Activated T-cell treated with anti-CD3 and anti-CD28 coated beads, Interleukin-2, amount 50 U/mL, for 72 hours (primary cell): ENCODE measurements at places on chromosomes 1 and 21.

DNA sequence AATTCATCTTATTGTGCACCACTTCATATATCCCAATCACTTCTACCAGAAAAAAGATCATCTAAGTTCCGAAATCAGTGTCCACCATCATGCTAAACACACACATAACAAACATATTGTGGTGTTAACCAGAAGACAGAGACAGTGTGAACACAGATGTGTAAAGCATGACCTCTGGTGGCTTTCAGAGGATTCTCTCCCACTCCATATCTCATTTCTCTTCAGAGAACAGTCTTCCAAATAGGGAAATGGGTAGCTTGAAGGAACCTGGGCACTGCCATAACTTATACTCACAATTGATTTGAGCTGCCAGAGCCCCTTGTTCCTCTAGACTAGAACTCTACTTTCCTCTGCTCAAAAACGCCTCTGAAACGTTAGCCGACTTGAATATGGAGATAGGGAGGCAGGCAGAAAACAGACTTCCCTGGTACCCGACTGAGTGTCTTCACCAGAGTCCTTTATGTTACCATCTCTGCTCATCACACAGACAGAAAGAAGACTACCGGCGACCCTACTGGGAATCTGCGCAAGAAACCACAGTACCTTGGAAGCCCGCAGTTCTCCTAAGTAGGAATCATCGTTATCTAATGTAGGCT is 1.8 kb upstream of the ELAPOR1 start:
- no peak for DNase-seq

- no peak for DNase-seq
These were observed 81.3 kb downstream of the SASS6 start for GRCh38 chr1:100051401-100051800.

GRCh38 chr1:209627027-209627731 is 25.0 kb downstream of the LAMB3 start:
- no peak for DNase-seq

- DNase-seq, result no peak
These were observed 2.6 kb upstream of the SLC30A1 start for GRCh38 chr1:211581526-211581925.

DNA sequence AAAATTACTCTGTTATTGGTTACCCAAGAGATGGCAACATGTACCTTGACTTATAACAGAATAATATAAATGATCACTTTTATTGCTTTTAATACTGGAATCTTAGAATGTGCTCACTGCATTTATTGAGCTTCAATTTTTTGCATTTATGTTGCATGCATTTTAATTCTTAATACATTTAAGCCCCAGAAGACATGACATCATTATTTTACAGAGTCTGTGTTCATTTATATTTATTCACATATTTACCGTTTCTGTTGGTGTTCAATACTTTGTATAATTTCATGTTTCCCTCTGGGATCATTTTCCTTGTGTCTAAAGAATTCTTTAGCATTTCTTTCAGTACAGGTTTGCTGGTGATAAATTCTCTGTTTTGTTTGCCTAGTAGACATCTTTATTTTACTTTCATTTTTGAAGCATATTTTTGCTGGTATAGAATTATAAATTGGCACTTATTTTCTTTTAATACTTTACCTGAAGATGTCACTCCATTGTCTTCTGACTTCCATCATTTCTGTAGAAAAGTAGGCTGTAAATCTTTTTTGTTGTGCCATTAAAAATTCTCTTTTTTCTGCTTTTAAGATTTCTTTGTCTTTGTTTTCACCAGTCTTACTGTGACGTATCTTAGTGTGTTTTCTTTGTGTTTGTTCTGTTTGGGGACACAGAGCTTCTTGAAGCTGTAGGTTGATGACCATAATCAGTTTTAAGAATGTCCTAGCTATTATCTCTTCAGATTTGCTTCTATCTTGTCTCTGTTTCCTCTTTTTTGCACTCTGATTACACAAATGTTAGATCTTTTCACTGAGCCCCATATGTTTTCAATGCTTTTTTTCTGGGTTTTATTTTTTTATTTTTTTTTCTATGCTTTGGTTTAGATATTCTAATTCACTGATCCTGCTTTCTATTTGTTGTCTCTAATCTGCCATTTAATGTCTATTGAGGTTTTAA is 26.9 kb downstream of the DISP3 start:
- no peak for DNase-seq

- no peak for DNase-seq
These were observed 51.4 kb downstream of the CDC7 start for GRCh38 chr1:91552091-91552490.

GRCh38 chr1:76048219-76048618 is 26.3 kb upstream of the ST6GALNAC3 start:
- DNase-seq, result no peak

GRCh38 chr1:1630191-1630964 is 1.6 kb upstream of the MMP23B start:
- peak; percentile 96 for DNase-seq

- peak; percentile 29 for DNase-seq
These were observed 3.2 kb upstream of the ARTN start for GRCh38 chr1:43930168-43930948.

DNA sequence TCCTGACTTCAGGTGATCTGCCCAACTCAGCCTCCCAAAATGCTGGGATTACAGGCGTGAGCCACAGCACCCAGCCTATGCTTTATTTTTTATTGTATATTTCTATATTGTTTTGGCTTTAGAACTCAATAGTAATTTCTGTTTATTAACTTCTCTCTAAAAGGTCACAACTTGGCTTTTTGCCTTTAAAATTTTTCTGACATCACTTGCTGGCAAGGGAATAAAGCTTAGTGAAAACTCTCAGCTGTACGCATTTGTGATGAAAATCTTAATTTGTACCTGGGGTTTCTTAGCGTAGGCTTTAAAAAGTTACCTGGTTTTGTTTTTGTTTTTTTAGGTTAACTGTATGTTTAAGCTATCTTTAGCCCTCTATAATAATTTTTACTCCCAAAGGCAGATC is 36.2 kb downstream of the B3GALNT2 start:
- DNase-seq, result no peak

DNA sequence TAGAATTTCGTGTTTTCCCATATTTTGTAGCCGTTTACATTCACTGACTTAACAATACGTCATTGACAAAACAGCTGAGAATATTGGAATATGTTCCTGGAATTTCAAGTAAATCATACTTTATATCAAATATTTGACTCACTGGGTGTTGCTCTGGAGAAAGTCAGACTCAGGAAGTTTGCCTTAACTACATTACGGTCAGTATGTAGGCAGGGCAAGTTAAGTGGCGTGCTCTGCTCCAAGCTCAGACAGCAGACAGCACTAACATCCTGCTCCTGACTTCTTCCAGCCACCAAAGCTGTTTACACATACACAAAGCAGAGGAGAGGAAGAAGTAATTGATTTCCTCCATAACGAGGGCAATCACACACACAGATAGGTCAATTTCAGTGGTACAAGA is 414.6 kb downstream of the LRRIQ3 start:
- DNase-seq, result no peak

DNA sequence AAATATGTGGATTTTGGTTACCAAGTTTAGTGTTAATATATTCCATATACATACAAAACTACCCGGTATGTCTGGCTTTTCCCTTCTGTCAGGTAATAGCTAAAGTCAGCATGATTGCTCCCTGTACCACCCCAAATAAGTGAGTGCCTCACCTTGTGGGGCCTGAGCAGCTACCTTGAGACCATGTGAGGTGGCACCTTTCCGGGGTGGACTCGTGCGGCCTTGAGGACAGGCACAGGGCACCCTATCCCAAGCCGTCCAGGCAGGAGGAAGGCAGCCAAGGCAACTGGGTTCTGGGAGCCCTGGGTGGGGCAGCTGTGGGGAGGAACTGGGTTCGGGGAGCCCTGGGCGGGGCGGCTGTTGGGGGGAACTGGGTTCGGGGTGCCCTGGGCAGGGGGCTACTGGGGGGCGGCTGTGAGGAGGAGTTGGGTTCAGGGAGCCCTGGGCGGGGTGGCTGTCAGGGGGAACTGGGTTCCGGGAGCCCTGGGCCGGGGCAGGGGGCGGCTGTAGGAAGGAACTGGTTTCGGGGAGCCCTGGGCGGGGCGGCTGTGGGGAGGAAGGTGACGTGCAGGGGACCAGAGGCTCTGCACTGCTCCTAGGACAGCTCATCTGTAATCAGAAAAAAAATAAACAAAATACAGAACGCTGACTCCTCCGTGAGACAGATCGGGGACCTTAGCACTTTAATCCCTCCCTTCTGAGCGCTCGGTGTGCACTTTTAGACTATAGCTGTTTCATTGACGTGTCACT is 63.3 kb downstream of the POFUT2 start:
- peak; percentile 9 for DNase-seq

- DNase-seq, result no peak
These were observed 11.7 kb upstream of the GPR37L1 start for GRCh38 chr1:202110977-202111376.

DNA sequence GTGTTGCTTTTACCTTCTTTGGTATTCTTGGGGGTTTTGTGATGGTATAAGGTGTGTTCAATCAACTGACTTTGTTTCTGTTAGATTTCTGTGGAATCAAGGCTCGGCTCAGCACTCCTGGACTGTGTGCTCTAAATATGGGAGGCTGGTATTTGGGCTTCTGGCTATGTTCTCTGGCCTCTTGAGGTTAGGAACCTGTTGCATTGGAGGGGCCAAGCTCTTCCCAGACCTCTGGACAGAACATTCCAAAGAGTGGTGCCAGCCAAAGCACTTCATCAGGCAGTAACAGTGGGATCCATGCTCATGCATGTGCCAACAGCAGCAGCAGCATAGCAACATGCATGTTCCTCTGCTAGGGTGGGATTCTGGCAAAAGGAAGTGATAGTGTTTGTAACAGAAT is 8.3 kb downstream of the KRTAP19-7 start:
- DNase-seq, result no peak

GRCh38 chr1:6523566-6523965 is 30.7 kb downstream of the NOL9 start:
- no peak for DNase-seq

DNA sequence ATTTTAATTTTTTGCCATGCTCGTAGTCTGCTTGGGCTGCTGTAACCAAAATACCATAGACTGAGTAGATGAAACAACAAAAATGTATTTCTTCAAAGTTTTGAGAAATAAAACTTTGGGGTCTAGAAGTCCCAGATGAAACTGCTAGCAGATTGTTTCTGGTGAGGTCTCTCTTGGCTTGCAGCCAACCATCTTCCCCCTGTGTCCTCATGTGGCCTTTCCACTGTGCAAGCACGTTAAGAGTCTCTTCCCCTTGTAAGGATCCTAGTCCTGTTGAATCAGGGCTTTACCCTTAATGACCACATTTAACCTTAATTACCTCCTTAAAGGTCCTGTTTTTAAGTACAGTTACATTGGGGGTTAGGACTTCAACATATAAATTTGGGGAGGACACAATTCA is 86.6 kb downstream of the PTBP2 start:
- no peak for DNase-seq

- no peak for DNase-seq
These were observed 66.1 kb upstream of the PARP1 start for GRCh38 chr1:226474041-226474440.

GRCh38 chr1:22318279-22318981 is 133.2 kb upstream of the ZBTB40 start:
- no peak for DNase-seq

GRCh38 chr1:85245456-85245855 is 14.0 kb downstream of the C1orf52 start:
- DNase-seq, result no peak

DNA sequence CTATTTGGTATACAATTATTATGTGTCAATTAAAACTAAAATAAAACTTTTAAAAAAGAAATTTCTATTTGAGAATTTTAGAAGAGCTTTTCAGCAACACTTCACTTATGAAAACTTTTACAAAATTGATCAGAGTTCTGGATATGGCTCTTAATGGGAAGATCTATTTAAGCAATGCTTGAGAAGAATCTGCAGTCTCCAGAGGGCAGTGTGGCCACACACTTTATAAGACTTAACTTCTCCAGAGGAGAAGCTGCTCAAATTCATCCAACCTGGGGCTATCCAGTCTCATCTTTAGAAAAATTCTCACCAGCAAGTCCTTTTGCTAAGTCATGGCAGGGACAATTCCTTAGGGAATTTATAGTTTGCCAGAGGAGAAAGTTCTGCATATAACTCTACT is 25.2 kb upstream of the AGO1 start:
- DNase-seq, result no peak

GRCh38 chr1:53949023-53949990 is 3.2 kb downstream of the LRRC42 start:
- DNase-seq, result peak; percentile 42

GRCh38 chr1:3478187-3478586 is 23.7 kb downstream of the ARHGEF16 start:
- no peak for DNase-seq

- no peak for DNase-seq
These were observed 38.7 kb downstream of the PHC2 start for GRCh38 chr1:33392206-33392605.

GRCh38 chr1:52098139-52098871 is 42.2 kb downstream of the BTF3L4 start:
- no peak for DNase-seq

DNA sequence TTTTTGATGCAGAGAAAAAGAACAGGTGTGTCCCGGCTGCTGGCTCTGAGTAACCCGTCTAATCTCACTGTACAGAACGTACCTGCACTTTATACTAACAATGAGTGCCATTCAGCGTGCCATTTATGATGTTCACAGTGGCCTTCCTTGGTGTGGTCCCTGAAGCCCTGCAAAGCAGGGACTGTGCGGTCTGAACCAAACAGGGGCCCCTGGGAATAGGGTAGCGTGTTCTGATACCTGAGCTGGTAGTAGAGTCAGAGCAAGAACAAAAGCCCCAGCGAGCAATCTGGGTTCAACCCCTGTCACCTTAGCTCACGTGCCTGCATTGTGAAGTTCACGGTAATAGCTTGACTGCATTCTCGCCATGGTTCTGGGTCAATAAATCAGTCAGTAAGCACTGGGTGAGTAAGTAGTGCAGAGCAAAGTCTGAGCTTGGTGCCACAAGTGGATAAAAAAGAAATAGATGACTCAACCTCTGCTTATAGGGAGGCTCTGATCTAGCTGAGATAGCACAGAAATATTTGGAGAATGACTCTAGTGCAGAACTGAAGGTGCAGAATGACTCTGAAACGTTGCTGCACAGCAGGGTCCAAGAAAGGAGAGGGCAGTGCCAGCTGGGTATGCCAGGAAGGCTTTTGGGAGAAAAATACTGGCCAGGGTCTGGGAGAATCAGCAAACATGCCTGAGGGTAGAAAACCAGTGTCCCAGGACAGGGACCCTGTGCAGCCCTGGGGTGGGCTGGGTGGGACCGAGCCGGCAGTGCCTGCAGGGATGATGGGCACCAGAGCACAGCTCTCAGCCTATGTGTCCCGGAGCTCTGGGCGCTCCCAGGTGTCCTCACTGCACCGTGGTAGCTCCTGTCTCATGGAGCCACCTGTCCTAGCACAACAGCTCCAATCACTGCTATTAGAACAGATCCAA is 125.9 kb downstream of the RHOU start:
- DNase-seq, result peak; percentile 66

DNA sequence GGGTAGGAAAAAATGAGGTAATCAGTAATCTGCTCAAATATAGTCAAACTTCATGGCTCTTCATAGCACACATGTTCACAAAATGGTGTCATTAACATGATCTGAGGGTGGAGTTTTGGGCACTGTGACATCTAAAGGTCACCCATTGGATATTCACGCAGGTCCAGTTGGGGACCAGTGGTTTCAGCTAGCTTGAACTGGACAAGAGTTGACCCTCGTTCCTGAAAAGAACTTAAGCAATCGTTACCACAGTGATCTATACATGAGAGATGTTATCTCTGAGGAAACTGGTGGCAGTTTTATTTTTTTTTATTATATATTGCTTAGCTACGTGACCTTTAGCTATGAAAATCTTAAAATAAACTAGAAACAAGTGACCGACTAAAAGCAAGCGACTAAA is 3.0 kb upstream of the OR2C3 start:
- DNase-seq, result no peak

- DNase-seq, result no peak
These were observed 20.9 kb downstream of the PDXK start for GRCh38 chr21:43739621-43740435.

GRCh38 chr1:40079774-40080400 is 17.2 kb downstream of the PPT1 start:
- no peak for DNase-seq
